Astrocyte (in vitro differentiated cells and primary cell): ENCODE measurements at places on chromosomes 12 and 14. TPM values are rescaled to one million over a fixed set of nuclear protein-coding genes. Genes with fewer than 3 reads are reported as not detected.

DNA sequence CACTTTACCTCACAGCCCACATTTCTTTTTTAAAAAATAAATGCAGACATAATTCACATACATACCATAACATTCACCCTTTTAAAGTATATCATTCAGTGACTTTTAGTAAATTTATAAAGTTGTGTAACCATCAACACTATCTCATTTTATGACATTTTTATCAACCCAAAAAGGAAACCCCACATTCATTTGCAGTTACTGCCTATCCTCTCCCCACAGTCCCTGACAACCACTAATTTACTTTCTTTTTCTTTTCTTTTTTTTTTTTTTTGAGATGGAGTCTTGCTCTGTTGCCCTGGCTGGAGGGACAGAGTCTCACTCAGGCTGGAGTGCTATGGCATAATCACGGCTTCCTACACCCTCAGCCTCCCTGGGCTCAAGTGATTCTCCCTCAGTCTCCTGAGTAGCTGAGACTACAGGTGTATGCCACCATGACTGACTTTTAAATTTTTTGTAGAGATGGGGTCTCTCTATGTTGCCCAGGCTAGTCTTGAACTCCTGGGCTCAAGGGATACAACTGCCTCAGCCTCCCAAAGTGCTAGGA lies 1.5 kb upstream of the EP400 start:
- no peaks in the 10 kb centered on the region for H3K27me3 ChIP-seq
- peaks cover 8% of the 10 kb centered on the region for H3K36me3 ChIP-seq
- H3K27ac ChIP-seq: no peak overlapping the region
- no peaks in the 10 kb centered on the region for H3K4me1 ChIP-seq
- no peak for DNase-seq

DNA sequence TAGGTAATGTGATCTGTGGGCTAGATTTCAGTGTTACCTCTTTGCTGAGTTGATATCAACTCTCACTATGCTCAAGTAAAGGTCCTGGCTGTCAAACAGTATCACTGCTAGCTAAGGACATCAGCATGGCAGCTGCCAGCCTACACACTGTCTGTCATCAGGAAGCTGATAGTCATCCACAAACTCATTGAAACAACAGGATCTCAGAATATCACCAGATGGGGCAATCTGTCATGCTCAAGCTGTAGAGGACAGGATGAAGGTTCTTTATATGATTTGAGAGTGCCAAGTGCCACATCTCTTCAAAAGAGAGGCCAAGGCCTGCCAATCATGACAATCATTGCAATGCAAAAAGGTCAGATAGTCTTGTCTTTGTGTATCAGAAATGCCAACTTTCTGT lies 811.5 kb upstream of the SEL1L start:
- no peak overlapping the region for H3K27ac ChIP-seq
- H3K36me3 ChIP-seq: no peaks in the 10 kb centered on the region
- H3K27me3 ChIP-seq: no peaks in the 10 kb centered on the region
- no peak overlapping the region for H3K4me3 ChIP-seq

DNA sequence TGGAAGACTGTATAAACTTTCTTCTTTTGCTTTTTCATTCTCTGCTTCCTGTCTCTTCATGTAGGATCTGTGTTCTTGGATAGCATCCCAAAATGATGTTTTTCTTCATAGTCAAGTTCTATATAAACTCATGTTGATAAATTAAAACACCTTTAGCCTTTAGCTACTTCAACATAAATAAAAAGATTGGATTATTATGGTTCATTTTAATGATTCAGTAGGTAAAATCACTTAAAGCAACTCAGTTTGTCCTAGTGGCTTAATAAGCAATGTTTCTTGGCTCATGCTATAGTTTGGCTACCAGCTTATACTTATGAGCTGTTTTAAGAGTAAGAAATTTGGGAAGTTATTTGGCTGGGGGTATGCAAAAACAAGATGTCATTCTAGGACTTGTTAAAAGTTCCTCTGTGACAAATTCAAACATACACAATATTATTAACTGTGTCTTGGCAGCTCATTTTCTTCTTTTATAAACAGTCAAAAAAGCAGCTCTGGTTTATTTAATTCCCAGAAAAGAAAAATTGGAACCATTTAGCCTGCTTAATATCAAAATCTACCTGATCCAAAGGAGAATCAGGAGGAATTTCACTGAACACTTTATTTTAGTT lies 111.4 kb downstream of the TMTC3 start:
- H3K4me3 ChIP-seq: no peak overlapping the region
- H3K4me1 ChIP-seq: no peaks in the 10 kb centered on the region
- DNase-seq: no peak
- H3K27me3 ChIP-seq: no peaks in the 10 kb centered on the region
- no peak overlapping the region for H3K27ac ChIP-seq

AICDA gene
- not detected in 2 replicates for total RNA-seq

DNA sequence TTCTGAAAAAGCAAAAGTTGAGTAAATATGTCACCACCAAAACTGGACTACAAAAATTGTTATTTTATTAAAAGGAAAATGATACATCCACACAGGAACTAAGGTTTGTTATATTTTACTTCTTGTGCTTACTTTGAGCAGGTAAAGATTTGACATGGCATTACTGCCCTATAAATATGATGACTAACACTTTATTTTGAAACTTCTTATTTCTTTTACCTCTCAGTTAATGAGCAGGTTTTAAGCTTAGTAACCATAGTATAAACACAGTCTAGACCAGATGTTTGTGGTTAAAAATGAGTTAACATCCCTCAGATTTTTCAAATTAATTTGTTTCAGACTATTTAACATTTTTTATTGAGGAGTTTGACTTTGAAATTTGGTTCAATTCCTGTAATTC lies 862.5 kb upstream of the USP15 start:
- no peak overlapping the region for H3K27ac ChIP-seq
- no peak for DNase-seq
- no peaks in the 10 kb centered on the region for H3K4me1 ChIP-seq
- no peaks in the 10 kb centered on the region for H3K36me3 ChIP-seq
- H3K27me3 ChIP-seq: no peaks in the 10 kb centered on the region

DNA sequence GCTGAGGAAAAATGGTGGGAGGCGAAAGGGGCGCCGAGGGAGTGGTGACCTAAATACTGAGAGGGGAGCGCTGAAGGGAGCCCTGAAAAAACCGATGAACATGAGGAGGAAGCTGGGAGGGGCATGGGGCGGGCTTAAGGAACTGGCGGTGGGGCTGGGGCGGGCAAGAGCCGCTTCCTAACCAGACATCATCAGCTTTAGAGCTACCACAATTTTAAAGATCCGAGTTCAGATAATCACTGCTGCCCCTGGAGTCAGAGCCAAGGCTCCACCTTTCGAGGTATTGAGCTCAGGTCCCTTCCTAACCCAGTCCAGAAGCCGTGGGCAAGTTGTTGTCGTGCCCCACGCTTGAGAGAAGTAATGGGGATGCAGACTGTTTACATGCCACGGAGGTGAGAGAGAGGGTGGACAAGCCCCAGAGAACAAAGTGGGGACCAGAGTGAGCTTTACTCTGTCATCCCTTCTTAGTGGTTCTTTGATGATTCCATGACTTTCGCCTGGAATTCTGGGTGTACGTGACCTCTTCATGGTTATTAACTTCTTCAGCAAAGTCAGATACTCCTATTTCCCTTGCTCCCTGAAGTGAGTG lies 393 bp downstream of the ORMDL2 start:
- peaks cover 40% of the 10 kb centered on the region for H3K36me3 ChIP-seq
- DNase-seq: no peak
- peak overlapping the region; percentile 75 for H3K27ac ChIP-seq
- H3K4me1 ChIP-seq: peaks cover 21% of the 10 kb centered on the region

- H3K4me1 ChIP-seq: no peaks in the 10 kb centered on the region
- DNase-seq: peak; percentile 16
- no peak overlapping the region for H3K27ac ChIP-seq
- H3K27me3 ChIP-seq: no peaks in the 10 kb centered on the region
- peaks cover 9% of the 10 kb centered on the region for H3K36me3 ChIP-seq
- H3K4me3 ChIP-seq: no peak overlapping the region
These were observed 48.4 kb downstream of the ANAPC7 start for GRCh38 chr12:110355073-110355472.

DNA sequence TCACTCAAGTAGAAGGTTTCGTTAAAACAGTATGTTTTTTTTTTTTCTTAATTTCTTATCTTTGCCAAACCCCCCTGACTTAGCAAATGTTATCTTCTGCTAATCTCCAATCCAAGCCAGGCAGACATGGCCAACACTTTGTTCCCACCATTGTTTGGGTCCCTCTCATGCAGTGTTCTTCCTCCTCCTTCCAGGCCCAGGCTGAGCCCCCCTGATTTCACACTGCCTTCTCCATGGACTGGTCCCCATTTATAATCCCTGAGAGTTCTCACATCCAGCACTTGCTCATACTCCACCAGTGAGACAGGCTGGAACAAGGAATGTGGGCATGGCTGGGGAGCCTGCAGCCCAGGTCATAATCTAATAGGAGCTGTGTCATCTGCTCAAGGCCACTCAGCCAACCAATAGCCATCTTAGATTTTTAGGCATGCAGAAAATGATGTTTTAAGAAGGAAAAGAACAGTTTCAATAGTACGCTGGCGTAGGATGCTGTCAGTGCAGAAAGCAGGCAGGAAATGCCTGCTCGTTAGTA lies 238.4 kb upstream of the CCDC196 start:
- no peaks in the 10 kb centered on the region for H3K4me1 ChIP-seq
- DNase-seq: peak; percentile 5

DNA sequence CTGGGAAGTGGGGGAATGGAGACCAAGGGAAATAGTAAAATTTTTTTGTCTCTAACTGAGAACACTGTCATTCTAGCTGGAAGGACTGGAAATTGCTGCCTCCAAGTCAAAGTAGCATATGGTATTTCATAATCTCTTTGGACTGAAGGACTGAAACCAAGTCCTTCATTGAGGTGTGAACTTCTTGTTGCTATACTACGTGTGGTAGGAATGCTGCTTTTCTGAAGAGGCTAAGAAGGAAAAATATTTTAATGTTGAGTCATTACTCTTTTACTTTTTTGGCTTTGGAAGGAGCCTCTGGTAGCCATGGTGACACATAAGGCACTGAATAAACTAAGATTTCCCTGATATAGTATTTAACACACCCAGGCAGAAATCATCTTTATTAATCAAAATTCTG lies 465.4 kb downstream of the NPAS3 start:
- H3K27ac ChIP-seq: peak overlapping the region; percentile 26
- peak; percentile 96 for DNase-seq
- H3K4me1 ChIP-seq: peaks cover 5% of the 10 kb centered on the region

DNA sequence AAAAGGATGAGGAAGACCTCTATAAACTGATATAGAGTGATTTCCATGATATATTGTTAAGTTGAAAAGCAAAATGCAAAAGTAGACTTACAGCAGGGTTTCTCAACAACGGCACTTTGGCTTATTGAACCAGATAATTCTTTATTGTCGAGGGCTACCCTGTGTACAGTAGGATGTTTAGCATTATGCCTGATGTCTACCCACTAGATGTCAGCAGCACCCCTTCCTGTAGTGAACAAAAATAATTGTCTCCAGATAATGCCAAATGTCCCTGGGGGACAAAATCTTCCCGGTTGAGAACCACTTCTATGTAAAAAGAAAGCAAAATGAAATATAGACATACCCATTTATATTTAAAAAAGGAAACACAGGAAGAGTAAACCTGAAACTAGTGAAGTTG lies 32.4 kb downstream of the ABCD2 start:
- H3K27ac ChIP-seq: no peak overlapping the region
- no peak for DNase-seq
- no peaks in the 10 kb centered on the region for H3K4me1 ChIP-seq
- H3K27me3 ChIP-seq: no peaks in the 10 kb centered on the region
- no peaks in the 10 kb centered on the region for H3K36me3 ChIP-seq

TRMT61A gene
- total RNA-seq: 11.9 and 12.4 TPM in 2 replicates

IL22 gene
- not detected in 2 replicates for total RNA-seq

DNA sequence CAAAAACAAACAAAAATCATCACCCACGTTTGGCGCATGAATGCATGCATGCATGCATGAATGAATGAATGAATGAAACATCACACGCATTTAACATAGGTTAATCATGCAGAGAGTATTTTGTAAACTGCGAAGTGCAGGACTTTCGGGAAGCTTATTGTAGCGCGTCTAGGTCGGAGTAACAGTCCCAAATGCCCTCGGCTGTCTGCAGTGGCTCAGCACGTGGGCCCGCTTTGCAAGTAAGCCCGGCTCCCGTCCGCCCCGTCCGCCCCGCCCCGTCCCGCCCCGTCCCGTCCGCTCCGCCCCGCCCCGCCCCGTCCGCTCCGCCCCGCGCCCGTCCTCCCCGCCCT lies 263 bp upstream of the IFT81 start:
- DNase-seq: no peak
- no peak overlapping the region for H3K4me3 ChIP-seq

FOXA1 gene
- total RNA-seq: 0.11 TPM in 1 of 2 replicates, not detected in the other

GALC gene
- 21.2 and 23.5 TPM in 2 replicates for total RNA-seq

DNA sequence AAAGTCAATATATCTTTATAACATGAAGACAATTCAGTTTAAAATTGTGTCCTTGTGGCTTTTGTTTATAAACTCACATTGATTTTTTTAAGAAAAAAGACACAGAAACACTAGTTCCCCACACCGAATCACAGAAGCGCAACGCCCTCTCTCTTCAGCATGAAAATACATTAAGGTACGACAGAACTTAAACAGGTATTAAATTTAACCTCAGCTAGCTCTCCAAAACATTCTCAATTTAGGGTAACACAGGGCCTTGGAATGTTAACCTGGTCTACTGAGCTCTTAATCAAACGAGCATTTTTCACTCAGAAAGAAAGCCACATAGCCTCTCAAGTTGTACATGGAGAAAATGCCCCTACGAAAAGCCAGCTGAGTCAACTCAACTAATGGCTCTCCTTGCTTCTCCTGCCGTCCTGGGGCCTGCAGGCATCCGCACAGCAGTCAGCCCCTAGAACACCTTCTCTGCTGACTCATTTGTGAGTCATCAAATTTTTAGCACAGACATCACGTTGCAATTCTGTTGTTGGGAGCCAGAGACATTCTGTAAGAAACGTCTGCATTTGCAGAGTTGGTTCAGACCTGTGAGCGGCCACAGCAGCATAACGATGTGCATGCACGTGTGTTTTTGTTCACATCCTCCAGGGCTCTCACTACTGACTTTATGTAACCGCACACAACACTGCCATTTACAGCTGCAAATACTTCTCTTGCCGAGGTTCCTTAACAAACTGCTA lies 141.6 kb downstream of the ITPR2 start:
- peak overlapping the region; percentile 26 for H3K4me3 ChIP-seq
- no peaks in the 10 kb centered on the region for H3K27me3 ChIP-seq
- H3K27ac ChIP-seq: peak overlapping the region; percentile 86
- peak; percentile 98 for DNase-seq
- peaks cover 20% of the 10 kb centered on the region for H3K4me1 ChIP-seq

DNA sequence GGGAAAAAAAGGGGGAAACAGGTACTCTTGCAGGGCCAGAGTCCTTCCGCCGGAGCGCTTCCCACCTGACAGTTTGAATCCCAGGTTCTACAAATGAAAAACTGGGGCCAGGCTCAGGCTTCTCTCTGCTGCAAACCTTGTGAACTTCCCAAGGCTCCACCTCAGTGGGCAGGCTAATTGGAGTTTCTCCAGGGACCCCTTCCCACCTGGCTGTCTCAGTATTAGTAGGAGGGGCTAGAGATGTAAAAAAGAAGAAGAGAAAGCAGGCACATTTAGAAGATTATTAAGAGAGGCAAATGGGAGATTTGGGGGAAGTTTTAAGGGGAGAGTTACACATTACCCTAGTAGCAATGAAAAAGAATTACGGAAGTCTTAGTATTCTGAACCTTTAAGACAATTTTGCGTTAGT lies 20.0 kb upstream of the CLEC2D start:
- peaks cover 10% of the 10 kb centered on the region for H3K36me3 ChIP-seq
- H3K4me1 ChIP-seq: peaks cover 23% of the 10 kb centered on the region

PLA2G1B gene
- not detected in 2 replicates for total RNA-seq
